Right ventricle myocardium inferior (tissue), 1 donor: ENCODE measurements at places on chromosomes 3 and 15. TPM values are rescaled to one million over a fixed set of nuclear protein-coding genes. Genes with fewer than 3 reads are reported as not detected.

DNA sequence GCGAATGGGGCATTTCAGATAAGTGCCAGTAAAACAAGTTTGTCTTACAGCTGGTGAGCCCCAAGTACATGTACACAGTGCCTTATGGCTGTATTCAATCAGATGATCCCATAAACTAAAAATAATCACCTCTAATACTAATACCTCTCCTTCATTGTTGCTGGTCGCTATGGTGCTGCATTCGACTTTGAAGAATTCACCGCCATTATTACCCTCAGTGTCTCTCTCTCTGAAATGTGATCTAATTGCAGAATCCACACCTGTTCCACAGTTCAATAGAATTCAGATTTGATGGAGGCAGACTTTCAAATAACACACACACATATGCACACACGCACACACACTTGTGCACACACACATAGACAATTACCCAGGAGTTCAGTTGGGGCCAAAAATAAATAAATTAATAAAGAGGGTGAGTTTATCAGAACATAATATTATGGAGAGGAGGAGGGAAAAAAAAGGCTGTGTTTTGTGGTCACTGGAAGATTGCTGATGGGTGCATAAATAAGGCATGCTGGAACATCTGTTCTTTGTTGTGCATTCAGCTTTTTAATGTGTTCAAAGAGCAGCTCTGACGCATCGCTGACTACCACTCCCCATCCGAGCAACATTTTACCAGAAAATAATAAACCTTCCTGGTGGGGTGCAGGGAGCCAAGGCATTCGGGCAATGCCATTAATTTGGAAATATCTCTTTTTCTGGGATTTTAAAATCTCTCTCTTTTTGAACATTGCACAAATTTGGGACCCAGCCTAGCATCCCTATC lies 235.7 kb downstream of the SATB1 start:
- DNase-seq, result no peak

- DNase-seq, result no peak
Observed at GRCh38 chr3:126422571-126423091, 27.9 kb downstream of the CFAP100 start.

Gene LIPC
- total RNA-seq, result 0.70 TPM

DNA sequence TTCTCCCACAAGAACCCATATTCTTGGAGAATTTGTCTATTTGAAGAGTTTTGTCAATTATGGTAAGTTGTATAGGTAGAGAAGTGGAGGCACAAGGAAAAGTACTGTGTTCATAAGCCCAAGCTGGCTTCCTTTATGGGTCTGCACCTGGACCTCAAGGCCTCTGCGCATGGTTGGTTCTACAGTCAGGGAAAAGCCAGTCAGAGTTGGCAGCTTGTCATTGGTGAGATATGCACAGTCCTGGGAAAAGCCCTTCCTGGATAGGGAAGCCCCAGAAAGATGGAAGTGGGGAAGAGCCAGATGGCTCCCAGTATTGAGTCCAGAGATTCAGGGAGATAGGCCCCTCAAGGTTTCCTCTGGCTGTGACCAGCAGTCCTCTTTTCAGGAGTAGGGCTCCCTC lies 15.8 kb downstream of the BOC start:
- DNase-seq, result no peak

DNA sequence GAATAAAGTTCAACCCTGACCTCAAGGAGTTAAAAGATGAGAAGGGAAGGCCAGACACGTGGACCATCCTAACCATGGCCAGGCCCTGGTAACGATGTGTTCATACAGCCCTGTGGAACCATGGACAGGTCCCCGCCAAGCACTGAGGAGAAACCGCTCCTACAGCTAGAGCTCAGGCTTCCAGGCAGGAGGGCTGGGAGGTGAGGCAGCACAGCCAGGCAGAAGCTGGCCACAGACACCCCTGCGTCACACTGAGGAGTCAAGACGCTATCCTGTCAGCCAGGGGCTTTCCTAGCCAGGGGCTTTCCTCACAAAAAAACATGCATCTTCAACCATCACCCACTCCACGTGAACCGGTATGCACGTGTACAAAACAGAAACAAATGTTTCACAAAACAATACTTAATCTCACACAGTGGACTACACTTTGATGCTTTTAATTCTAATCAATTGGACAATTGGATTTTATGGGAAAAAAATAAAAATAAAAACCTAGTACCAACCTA lies 73.2 kb downstream of the TBC1D2B start:
- no peak for DNase-seq

DNA sequence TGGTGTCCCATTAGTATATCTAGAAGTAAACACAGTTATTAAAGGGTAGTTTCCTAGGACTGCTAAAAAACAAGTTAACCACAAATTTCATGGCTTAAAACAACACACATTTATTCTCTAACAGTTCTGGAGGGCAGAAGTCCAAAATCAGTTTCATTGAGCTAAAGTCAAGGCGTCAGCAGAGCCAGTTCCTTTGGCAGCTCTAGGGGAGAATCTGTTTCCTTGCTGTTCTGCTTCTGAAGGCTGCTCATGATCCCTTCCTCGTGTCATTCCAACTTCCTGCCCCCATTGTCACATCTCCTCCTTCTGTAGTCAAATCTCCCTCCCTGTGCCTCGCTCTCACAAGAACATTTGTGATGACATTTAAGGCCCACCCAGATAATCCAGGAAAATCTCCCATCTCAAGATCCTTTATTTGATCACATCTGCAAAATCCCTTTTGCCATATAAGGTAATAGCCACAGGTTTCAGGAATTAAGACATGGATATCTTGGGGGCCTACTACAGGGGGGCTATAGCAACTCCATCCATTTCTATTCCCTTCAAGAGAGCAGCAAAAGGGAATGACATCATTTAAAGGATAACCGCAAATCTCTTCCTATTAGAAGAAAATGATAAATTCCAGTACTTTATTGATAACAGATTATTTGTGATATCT lies 50.1 kb downstream of the GPR176 start:
- DNase-seq, result no peak

- no peak for DNase-seq
Observed at GRCh38 chr3:73694983-73695757, 70.4 kb upstream of the PDZRN3 start.

- DNase-seq, result no peak
Observed at GRCh38 chr3:15755780-15756179, 42.0 kb downstream of the ANKRD28 start.

Gene TM2D3
- total RNA-seq, result 49.9 TPM

Gene SLC9C1
- total RNA-seq, result 0.95 TPM

Gene OR5K4
- not detected for total RNA-seq

Gene ZDHHC19
- not detected for total RNA-seq

DNA sequence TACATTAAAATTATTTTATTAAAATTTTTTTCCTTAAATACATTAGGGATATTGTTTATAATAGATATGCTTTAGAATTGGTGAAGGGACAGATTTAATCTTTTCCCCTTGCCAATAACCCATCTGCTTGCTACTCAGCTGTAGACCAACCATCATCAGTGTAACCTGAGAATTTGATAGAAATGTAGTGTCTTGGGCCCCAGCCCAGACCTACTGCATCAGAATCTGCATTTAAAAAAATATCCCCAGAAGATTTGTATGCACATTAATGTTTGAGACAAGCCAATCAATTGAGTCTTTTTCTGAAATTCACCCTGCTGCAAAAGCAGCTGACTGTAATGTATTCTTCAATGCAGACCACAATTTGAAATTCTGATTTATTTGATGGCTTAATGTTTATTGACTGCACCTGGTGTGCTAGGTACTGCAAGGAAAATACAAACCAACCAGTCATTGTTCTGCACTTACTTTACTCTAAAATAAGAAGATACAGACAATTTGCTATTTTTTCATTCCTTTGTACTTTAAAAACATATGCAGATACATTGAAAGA lies 190.7 kb upstream of the SGO1 start:
- no peak for DNase-seq

GRCh38 chr3:21705769-21706168 lies 45.2 kb downstream of the ZNF385D start:
- peak; percentile 66 for DNase-seq

Gene PDZRN3
- total RNA-seq, result 130 TPM

GRCh38 chr15:66169625-66170024 lies 83.9 kb downstream of the MEGF11 start:
- DNase-seq, result no peak

DNA sequence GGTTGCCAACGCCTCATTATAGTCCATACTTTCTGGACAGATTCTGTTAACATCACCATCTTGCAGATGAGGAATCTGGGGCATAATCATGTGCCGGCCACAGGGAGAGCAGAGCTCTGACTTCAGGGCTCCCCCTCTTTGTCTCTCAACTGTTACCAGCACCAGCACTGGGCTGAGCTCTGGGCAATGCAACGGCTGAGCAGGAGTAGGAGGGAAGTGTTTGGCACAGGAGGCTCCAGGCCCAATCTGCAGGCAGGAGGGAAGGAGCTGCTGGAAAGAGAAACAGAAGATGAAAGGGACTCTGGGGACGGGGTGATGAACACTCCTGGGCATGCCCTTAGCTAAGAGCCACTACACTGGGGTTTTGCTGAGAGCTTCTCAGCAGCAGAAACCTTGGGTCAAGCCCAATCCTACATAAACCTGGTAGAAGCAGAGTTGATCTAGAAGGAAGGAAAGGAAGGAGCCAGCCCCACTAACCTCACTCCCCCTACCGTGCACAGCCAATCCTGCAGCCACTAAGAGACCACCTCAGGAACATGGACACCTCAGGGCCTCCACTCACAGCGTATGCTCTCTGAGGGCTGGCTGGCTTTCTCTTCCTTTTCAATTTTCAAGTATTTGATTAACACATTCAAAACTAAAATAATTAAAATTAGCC lies 73.1 kb upstream of the SPATA12 start:
- no peak for DNase-seq

GRCh38 chr3:16985608-16986007 lies 100.9 kb downstream of the PLCL2 start:
- DNase-seq, result no peak

GRCh38 chr15:78989701-78990240 lies 44.9 kb upstream of the CTSH start:
- no peak for DNase-seq

DNA sequence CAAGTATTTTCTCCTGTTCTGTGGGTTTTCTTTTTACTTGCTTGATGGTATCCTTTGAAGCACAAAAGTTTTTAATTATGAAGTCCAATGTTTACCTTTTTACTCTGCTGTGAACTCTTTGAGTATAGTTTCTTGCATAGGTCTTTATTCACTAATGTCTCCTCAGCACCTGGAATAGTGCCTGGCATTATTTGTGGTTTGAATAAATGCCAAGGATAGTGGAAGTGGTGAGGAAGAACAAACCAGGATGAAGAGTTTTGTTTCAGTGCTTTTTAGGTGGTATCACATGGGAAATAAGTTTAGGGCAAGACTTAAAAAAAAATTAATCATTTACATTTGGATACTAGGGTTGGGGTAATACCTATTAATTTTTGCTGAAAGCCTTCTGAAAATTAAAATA lies 25.7 kb downstream of the GPD1L start:
- DNase-seq, result no peak

GRCh38 chr3:187165144-187165543 lies 25.8 kb upstream of the RPL39L start:
- DNase-seq, result no peak

GRCh38 chr15:39998511-39999077 lies 40.4 kb downstream of the SRP14 start:
- DNase-seq, result no peak

DNA sequence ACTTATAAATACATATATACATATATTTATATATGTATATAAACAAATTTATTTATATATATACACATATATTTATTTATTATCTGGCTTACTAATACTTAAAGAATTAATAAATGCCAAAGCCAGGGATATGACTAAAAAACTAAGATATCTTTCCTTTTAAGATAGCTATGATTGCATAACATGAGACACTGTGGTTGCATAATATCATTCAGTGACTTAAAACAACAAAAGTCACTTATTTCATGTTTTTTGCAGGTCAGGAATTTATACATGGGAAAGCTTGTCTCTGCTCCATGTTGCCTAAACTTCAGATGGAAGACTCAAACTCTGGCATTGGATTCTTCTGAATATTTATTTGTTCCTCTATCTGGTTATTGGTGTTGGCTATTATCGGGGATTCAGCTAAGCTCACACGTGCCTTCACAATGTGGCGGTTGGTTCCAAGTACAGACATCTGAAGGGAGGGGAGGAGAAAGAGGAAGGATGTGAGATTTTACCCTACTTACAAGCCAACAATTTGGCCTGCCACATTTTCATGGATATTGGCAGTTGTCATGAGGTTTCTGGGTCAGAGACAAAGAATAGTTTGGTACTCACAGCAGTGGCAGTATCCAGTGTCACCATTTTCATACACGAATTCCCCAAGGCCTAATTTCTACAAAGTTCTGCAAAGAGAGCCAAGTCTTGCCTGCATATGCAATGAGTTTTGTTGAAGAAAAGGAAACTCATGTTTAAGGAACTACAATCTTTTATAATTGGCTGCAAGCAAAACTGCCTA lies 381.6 kb downstream of the EPHA3 start:
- DNase-seq, result no peak

- DNase-seq, result peak; percentile 85
Observed at GRCh38 chr15:43777267-43777914, 625 bp upstream of the ELL3 start.

Gene PPP4R2
- 52.8 TPM for total RNA-seq

DNA sequence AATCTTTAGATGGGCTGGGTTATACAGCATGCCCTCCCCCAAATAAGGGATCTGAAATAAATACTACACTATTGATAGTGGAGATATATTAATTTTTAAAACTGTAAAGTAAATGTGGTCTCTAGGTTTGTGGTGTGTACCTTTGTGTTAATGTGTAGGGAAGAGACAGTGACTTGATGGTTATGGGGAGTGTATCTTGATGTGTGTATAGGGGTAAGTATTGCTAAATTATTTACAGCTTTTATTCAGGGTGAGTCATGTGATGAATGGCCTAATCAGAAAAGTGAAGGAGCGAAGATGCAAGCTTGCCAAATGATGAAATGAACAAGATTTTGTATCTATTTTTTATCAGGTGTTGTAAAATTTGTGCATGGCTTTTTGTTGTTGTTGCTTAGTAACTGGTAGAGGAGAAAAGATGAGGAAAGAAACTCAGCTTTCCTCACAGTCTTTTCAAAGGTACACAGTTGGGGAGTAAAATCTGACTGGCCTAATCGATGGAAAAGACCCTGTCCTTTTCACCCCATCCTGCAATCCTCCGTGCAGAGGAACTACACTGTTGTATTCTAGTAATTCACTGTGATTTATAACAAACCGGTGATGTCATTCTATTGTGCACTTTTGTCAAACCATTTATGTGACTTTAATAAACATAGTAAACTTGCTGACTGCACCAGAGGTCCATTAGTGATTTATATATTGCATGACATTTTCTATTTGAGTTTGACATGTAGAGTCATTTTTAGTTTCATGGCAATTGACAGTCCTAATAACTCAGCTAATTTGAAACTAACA lies 17.7 kb downstream of the FEM1B start:
- no peak for DNase-seq

- DNase-seq, result no peak
Observed at GRCh38 chr3:129690406-129690805, 83.9 kb upstream of the PLXND1 start.

Gene CDHR4
- total RNA-seq, result not detected

GRCh38 chr3:59249004-59249403 lies 199.2 kb upstream of the CFAP20DC start:
- no peak for DNase-seq

DNA sequence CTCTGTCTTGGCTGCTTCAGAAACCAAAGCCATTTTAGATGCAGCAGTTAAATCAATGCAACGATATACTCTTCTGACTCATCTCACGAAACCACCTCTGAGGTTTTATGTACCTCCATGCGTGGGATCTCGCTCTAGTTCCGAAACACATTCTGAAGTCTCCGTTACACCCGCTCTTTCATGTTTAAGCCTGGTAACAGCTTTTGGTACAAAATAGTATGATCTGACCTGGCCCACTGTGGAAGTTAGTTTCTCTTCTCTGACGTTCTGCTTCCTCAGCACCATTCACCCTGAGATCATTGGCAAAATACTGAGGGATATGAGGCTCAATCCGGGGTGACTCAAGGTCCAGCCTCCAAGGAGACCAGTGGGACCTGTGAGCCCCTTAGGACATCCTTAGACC lies 121.9 kb downstream of the TMEM266 start:
- no peak for DNase-seq
